ENCODE measurements at places on chromosomes 6 and 20. TPM values are rescaled to one million over a fixed set of nuclear protein-coding genes. Genes with fewer than 3 reads are reported as not detected.

The SLC24A3 gene
- total RNA-seq, result not detected

GRCh38 chr20:48192109-48192508, 406.8 kb upstream of the SULF2 start:
- peaks cover 2% of the 10 kb centered on the region for H3K27me3 ChIP-seq
- H3K27ac ChIP-seq, result no peak overlapping the region
- no peaks in the 10 kb centered on the region for H3K4me1 ChIP-seq
- no peak overlapping the region for H3K4me3 ChIP-seq
- no peaks in the 10 kb centered on the region for H3K36me3 ChIP-seq

DNA sequence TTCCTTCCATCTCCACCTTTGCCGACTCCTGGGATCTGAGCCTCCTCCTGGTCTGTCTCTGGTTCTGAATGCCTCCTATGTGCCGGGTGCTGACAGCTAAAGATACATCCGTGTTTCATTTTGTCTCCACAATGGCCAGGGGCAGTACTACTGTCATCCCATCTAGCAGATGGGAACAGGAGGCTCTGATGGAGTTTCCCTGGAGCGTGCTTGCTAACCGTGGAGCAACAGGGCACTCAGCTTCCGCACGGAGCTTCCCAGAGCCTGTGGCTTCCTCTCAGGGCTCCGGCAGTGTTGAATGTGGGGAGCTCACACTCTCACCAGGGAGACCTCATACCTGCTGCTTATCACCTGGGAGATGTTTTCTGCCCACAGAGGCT, 11.9 kb upstream of the NPBWR2 start:
- H3K27ac ChIP-seq, result no peak overlapping the region
- no peaks in the 10 kb centered on the region for H3K4me1 ChIP-seq
- H3K36me3 ChIP-seq, result no peaks in the 10 kb centered on the region
- H3K4me3 ChIP-seq, result no peak overlapping the region

The B3GALT4 gene
- 0.72 TPM for total RNA-seq

GRCh38 chr20:62635852-62636251, 6.5 kb upstream of the SLCO4A1 start:
- no peaks in the 10 kb centered on the region for H3K4me1 ChIP-seq
- H3K27me3 ChIP-seq, result peaks cover 85% of the 10 kb centered on the region
- DNase-seq, result no peak
- H3K36me3 ChIP-seq, result no peaks in the 10 kb centered on the region

The CNBD2 gene
- 0.56 TPM for total RNA-seq

The SPTLC3 gene
- 1.4 TPM for total RNA-seq

The RAET1G gene
- total RNA-seq, result 2.2 TPM

The PDYN gene
- not detected for total RNA-seq

GRCh38 chr6:2749969-2750600, 637 bp downstream of the MYLK4 start:
- H3K4me3 ChIP-seq, result no peak overlapping the region
- H3K27me3 ChIP-seq, result no peaks in the 10 kb centered on the region
- peak; percentile 60 for DNase-seq
- peaks cover 4% of the 10 kb centered on the region for H3K4me1 ChIP-seq
- no peaks in the 10 kb centered on the region for H3K36me3 ChIP-seq
- no peak overlapping the region for H3K27ac ChIP-seq

GRCh38 chr6:160891690-160892089, 99.9 kb upstream of the MAP3K4 start:
- H3K4me1 ChIP-seq, result no peaks in the 10 kb centered on the region
- no peaks in the 10 kb centered on the region for H3K36me3 ChIP-seq
- no peak overlapping the region for H3K27ac ChIP-seq

The FAM209A gene
- total RNA-seq, result not detected

Measured in IMR-90 (cell line).